Gastrocnemius medialis (tissue), 4 donors: ENCODE measurements at places on chromosomes 16 and 17. TPM values are rescaled to one million over a fixed set of nuclear protein-coding genes. Genes with fewer than 3 reads are reported as not detected.

GRCh38 chr17:31534223-31534888 lies 142.9 kb downstream of the RAB11FIP4 start:
- DNase-seq = no peak
- H3K27me3 ChIP-seq = no peaks in the 10 kb centered on the region
- no peaks in the 10 kb centered on the region for H3K36me3 ChIP-seq
- no peaks in the 10 kb centered on the region for H3K4me1 ChIP-seq
- no peak overlapping the region for H3K4me3 ChIP-seq

- no peak overlapping the region for H3K4me3 ChIP-seq
- no peaks in the 10 kb centered on the region for H3K27me3 ChIP-seq
- no peak for DNase-seq
Measured at GRCh38 chr17:71869841-71870545, 250.8 kb upstream of the SOX9 start.

DNA sequence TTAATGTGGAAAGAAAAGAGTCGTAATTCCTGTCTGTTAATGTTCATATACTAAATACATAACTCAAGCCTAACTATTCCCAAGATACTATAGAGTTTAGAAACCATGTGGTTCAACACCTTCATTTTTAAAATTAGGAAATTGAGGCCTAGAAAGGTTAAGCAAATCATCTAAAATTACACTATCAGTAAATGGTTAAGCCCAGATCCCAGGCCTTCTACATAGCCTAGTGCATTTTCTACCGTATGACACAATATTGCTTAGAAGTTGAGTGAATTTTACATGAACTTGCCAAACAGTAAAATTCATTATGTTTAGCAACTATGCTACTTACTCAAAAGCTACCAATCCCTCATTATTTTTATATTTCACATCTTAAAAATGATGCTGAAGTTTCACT lies 6.8 kb downstream of the NACA2 start:
- H3K27ac ChIP-seq = no peak overlapping the region
- H3K27me3 ChIP-seq = no peaks in the 10 kb centered on the region
- H3K4me1 ChIP-seq = no peaks in the 10 kb centered on the region
- no peaks in the 10 kb centered on the region for H3K36me3 ChIP-seq
- DNase-seq = no peak

DNA sequence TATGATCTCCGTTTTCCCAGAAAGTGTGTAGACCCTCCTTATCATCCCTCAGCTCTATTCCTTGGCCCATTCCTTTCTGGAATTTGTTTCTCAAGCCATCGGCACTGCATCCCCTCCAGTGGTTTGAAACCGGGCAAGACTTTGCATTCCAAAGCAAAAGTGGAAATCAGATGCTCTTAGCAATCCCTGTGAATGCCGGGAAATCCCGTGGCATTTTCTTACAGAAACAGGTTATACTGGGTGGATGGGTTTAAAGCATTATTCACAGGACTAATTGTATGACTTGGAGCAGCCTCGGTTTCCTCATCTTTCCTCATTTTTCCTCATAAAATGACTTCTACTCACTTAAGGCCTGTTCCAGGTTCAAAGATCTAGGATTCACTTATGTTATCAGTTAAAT lies 52.0 kb downstream of the MAP2K6 start:
- H3K4me1 ChIP-seq = peaks cover 11% of the 10 kb centered on the region
- no peak overlapping the region for H3K4me3 ChIP-seq
- H3K27me3 ChIP-seq = no peaks in the 10 kb centered on the region
- DNase-seq = no peak
- H3K36me3 ChIP-seq = no peaks in the 10 kb centered on the region

- H3K4me1 ChIP-seq = no peaks in the 10 kb centered on the region
- DNase-seq = no peak
- no peaks in the 10 kb centered on the region for H3K27me3 ChIP-seq
- no peak overlapping the region for H3K27ac ChIP-seq
Measured at GRCh38 chr16:9014389-9014788, 50.7 kb upstream of the USP7 start.

- peaks cover 21% of the 10 kb centered on the region for H3K4me1 ChIP-seq
- peak; percentile 50 for DNase-seq
- no peak overlapping the region for H3K4me3 ChIP-seq
- H3K27me3 ChIP-seq = no peaks in the 10 kb centered on the region
- H3K36me3 ChIP-seq = peaks cover 10% of the 10 kb centered on the region
- no peak overlapping the region for H3K27ac ChIP-seq
Measured at GRCh38 chr16:55500530-55501011, 8.3 kb upstream of the LPCAT2 start.

DNA sequence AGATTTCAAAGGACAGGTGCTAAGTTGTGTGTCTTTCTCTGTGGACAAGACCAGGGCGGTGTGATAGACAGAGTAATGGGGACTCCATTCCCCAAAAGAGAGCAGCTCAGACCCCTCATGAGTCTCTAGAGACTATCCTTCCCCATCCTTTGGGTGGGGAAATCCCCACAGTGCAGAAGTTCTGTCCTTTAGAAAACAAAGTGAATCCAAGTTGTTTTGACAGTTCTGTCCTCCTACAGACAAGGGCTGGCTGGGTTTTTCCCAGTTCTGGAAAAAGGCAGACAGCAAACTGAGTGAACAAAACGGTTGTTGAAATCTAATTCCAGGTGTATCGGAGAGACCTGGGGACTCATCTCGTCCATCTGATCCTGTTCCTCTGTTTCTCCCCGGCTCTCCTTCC lies 11.0 kb upstream of the HAS3 start:
- no peak overlapping the region for H3K27ac ChIP-seq
- H3K4me1 ChIP-seq = no peaks in the 10 kb centered on the region
- no peaks in the 10 kb centered on the region for H3K36me3 ChIP-seq
- no peak for DNase-seq

DNA sequence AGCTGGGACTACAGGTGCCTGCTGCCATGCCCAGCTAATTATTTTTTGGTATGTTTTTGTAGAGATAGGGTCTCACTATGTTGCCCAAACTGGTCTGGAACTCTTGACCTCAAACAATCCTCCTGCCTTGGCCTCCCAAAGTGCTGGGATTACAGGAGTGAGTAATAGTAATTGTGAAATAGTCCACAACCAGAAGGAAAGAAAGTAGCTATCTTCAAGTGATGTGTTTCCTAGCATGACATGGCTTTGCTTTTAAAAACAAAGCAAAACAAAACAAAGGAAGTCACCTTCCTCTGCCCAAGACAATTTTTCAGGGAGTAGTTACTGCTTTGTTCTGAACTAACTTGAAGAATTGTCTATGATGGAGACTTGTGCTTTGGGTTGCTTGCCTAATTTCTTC lies 27.0 kb downstream of the ATP6V0A1 start:
- no peak overlapping the region for H3K4me3 ChIP-seq
- H3K27me3 ChIP-seq = no peaks in the 10 kb centered on the region
- H3K27ac ChIP-seq = no peak overlapping the region
- peaks cover 8% of the 10 kb centered on the region for H3K36me3 ChIP-seq

DNA sequence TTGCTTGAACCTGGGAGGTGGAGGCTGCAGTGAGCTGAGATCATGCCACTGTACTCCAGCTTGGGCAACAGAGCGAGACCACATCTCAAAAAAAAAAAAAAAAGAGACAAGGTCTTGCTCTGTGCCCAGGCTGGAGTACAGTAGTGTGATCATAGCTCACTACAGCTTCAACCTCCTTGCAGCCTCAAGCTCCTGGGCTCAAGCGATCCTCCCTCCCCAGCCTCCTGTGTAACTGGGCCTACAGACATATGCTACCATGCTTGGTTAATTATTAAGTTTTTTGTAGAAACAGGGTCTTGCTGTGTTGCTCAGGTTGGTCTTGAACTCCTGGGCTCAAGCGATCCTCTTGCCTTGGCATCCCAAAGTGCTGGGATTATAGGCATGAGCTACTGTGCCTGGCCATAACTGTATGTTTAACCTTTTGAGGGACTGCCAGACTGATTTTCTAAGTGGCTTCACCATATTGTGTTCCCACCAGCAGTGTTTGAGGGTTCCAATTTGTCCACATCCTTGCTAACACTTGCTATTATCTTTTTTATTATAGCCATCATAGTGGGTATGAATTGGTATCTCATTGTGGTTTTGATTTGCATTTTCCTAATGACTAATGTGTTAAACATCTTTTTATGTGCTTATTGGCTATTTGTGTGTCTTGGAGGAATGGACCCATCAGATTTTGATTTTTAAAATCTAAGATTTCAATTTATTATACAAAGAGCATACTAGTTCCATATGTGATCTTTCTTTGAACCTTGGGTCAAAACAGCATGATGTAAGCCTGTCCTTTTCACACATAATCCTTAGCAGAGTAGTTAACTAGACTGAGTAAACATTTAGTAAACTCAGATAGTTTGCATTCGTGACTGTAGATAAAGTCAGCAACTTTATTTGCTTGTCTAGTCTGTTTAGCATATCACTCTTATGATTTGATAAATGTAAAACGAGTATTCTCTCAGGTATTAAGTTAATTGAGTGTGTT lies 38.1 kb upstream of the KPNB1 start:
- H3K27me3 ChIP-seq = no peaks in the 10 kb centered on the region
- H3K4me1 ChIP-seq = no peaks in the 10 kb centered on the region
- no peaks in the 10 kb centered on the region for H3K36me3 ChIP-seq

- DNase-seq = no peak
- H3K36me3 ChIP-seq = no peaks in the 10 kb centered on the region
- peak within 1 kb of the TSS; percentile 94 for H3K27ac ChIP-seq
- H3K27me3 ChIP-seq = no peaks in the 10 kb centered on the region
- peak within 1 kb of the TSS; percentile 89 for H3K4me3 ChIP-seq
Measured at GRCh38 chr17:17042384-17042736, at the start of gene MPRIP. Gene MPRIP, plus strand, starts transcription at chr17:17042457. Its CDS starts 392 bp downstream, at chr17:17042849.

DNA sequence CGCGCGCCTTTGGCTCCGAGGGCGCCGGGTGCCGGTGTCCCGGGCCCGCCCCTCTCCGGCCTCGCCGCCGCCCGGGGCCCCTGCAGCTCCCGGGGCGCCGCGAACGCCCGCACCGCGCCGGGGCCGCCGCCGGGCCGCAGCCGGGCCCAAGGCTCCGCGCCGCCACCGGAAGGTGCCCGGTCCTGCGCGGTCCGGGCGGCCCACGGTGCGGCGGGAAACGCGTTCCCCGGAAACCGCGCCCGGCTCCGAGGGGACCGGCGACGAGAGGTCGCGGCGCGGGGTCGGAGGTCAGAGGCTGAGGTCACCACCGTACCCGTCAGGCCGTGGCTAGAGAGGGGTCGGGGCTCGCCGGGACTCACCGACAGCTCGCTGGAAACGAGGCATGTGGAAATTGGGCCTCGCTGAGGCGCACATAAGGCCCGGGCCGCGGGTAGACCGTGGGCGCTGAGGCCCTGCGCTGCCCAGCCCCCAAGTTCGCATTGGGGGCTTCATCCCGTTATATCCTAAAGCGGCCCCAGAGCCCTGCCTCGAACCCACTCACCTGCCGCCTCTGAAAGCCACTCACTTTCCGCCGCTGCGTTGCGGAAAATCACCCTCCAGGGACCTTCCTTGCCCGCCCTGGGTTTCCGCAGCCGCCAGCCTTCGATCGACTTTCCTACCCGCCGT lies at the start of gene DUS1L:
Gene DUS1L (minus strand): TSS at position 167 of the 666 bp plus-strand sequence. CDS start 745 bp downstream, outside the sequence.
- H3K27me3 ChIP-seq = no peaks in the 10 kb centered on the region
- peak; percentile 31 for DNase-seq
- H3K4me3 ChIP-seq = peak within 1 kb of the TSS; percentile 90
- peaks cover 13% of the 10 kb centered on the region for H3K4me1 ChIP-seq
- H3K36me3 ChIP-seq = no peaks in the 10 kb centered on the region

GRCh38 chr16:11151885-11152629 lies 103.9 kb downstream of the SOCS1 start:
- no peak for DNase-seq
- no peaks in the 10 kb centered on the region for H3K27me3 ChIP-seq
- H3K27ac ChIP-seq = no peak overlapping the region
- no peaks in the 10 kb centered on the region for H3K4me1 ChIP-seq
- H3K36me3 ChIP-seq = no peaks in the 10 kb centered on the region
- H3K4me3 ChIP-seq = no peak overlapping the region

GRCh38 chr16:70658921-70659320 lies 12.6 kb downstream of the IL34 start:
- no peak overlapping the region for H3K4me3 ChIP-seq
- peaks cover 3% of the 10 kb centered on the region for H3K4me1 ChIP-seq
- peaks cover 12% of the 10 kb centered on the region for H3K36me3 ChIP-seq
- no peak overlapping the region for H3K27ac ChIP-seq
- DNase-seq = no peak

DNA sequence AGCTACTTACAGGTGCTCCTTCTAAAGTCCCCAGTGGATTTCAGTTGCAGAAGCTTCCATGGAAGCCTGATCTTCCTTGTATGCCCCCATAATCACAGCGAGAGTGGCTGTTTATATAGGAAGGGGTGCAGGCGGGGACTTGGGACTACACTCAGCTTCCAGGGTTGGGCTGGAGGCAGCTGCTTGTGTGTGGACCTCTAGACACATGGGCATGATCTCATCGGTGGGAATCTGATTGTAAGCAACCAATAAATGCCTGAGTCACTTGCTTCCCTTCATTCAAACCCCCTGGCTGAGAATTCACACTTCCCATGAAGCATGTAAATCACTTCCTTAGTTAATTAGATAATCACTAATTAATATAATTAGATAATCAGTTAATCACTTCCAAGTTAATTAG lies 1.0 kb upstream of the KRT20 start:
- peaks cover 18% of the 10 kb centered on the region for H3K27me3 ChIP-seq
- no peak overlapping the region for H3K4me3 ChIP-seq
- no peak overlapping the region for H3K27ac ChIP-seq

DNA sequence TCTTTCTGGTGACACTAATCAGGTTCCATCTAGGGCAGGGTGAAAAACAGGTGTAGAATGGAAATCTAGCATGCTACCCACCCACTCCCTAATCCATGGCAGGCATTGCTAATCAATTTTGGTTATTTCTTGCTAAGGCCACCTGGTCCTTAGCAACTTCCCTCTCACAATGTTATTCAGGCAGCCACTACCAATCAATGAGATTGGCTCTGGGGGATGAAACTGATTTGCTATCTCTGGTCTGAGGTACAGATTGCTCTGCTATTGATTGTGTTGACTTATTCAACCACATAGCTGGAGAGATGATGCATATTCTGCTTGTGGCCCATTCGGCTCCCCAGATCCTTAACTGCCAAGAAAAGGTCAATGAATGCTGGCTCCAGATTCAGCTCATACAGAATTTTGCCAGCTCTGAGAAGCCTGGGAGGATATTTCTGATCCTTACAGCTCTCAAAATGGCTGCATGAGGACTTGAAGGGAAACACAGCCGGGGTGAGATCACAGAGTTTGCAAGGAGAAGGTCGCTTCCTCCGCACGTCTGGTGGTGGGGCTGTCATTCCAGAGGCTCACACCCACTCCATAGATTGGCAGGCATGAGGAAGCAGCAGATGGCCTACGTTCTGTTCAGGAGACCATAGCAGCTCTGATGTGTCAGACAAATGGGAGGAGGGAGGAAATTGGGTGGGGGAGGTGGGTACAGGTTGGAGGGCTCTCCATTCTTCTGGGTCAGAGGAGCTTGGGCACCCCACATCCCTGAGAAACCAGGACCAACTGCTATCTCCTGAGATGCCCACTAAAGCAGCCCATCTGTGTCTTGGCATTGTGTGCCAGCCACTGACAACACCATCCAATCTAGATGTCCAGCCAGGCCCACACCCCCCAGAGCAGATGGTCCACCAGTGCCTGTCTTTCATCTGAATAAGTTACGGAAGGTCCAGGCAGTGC lies 22.3 kb downstream of the SEZ6 start:
- H3K4me3 ChIP-seq = no peak overlapping the region
- no peaks in the 10 kb centered on the region for H3K36me3 ChIP-seq
- no peak for DNase-seq
- peaks cover 11% of the 10 kb centered on the region for H3K4me1 ChIP-seq
- no peak overlapping the region for H3K27ac ChIP-seq
- H3K27me3 ChIP-seq = no peaks in the 10 kb centered on the region

The ACSM5 gene
- 5.4 TPM for total RNA-seq

The CCL7 gene
- not detected for total RNA-seq

The CES1 gene
- total RNA-seq = 3.0 TPM

The FGF11 gene
- 4.5 TPM for total RNA-seq

The GGT6 gene
- 0.63 TPM for total RNA-seq

The IRX3 gene
- total RNA-seq = 5.0 TPM
